ENCODE measurements at places on chromosomes 12 and 14.
A peak's percentile ranks its signal among the peaks of the same experiment; 100 is the strongest.

DNA sequence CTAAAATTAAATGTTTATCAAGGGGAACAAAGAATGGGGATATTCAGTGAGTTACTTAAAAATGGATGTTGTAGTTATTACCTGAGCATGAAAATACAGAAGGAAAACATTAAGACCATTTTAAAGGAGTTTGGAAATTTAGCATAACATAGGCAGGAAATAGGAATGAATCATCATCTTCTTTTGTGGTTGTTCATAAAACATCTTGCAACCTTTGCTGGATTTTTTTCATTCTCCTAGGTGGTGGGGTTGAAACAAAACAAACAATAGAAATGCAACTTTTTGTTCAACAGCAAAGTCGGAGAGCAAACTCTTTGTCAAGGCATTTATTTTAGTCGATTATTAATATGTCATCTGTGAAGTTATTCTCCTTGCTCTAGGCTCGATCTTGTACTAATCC, 275.1 kb downstream of the IPO8 start:
- H3K27ac ChIP-seq: no peak overlapping the region
- no peak for DNase-seq
- H3K36me3 ChIP-seq: peaks cover 4% of the 10 kb centered on the region
- no peaks in the 10 kb centered on the region for H3K4me1 ChIP-seq
- peaks cover 1% of the 10 kb centered on the region for H3K27me3 ChIP-seq

DNA sequence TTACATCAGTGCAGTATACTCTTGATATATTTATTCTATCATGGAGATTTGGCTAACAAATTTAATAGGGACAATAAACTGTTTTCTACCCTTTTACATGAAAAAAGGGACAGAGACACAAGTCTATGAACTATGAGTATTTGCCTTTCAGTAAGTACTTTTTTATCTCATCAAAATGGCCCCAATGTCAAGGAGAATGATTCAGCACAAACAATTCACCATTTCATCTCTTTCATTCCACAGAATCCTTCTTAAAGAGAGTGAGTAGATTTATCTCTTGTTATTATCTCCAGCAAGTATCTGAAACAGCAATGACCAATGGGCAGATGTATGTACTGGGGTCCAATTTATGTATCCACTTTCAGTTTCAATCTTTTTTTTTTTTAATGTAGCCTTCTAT, 447.5 kb downstream of the NPAS3 start:
- H3K4me3 ChIP-seq: no peak overlapping the region
- no peak overlapping the region for H3K27ac ChIP-seq
- H3K4me1 ChIP-seq: no peaks in the 10 kb centered on the region
- no peaks in the 10 kb centered on the region for H3K27me3 ChIP-seq

- H3K27ac ChIP-seq: no peak overlapping the region
- H3K27me3 ChIP-seq: no peaks in the 10 kb centered on the region
- no peaks in the 10 kb centered on the region for H3K4me1 ChIP-seq
- no peak overlapping the region for H3K4me3 ChIP-seq
- peak; percentile 81 for DNase-seq
Measured at GRCh38 chr14:68862954-68863594, 70.2 kb upstream of the ZFP36L1 start.

DNA sequence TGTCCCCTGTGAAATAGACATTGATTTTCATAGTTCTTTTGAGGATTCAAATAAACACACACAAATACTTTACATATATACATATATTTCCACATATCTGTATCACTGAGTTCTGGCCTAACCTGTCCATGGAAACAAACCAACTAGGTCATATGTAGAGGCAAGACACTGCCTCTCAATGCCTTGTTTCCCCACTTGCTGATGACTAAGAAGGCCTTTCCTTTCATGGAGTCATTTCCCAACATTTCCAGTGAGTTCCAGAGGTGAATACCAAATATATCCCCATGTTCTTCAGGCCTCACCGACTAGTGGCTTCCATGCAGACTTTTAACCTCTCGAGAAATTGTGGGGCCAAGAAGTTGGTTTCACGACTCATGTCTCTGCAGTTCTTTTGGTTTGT, 120.8 kb downstream of the DNAI7 start:
- H3K27ac ChIP-seq: no peak overlapping the region
- peaks cover 3% of the 10 kb centered on the region for H3K4me1 ChIP-seq
- no peaks in the 10 kb centered on the region for H3K27me3 ChIP-seq
- DNase-seq: no peak

GRCh38 chr12:92400006-92400405, 254.4 kb upstream of the BTG1 start:
- H3K27ac ChIP-seq: no peak overlapping the region
- no peak overlapping the region for H3K4me3 ChIP-seq
- no peak for DNase-seq
- peaks cover 14% of the 10 kb centered on the region for H3K4me1 ChIP-seq

DNA sequence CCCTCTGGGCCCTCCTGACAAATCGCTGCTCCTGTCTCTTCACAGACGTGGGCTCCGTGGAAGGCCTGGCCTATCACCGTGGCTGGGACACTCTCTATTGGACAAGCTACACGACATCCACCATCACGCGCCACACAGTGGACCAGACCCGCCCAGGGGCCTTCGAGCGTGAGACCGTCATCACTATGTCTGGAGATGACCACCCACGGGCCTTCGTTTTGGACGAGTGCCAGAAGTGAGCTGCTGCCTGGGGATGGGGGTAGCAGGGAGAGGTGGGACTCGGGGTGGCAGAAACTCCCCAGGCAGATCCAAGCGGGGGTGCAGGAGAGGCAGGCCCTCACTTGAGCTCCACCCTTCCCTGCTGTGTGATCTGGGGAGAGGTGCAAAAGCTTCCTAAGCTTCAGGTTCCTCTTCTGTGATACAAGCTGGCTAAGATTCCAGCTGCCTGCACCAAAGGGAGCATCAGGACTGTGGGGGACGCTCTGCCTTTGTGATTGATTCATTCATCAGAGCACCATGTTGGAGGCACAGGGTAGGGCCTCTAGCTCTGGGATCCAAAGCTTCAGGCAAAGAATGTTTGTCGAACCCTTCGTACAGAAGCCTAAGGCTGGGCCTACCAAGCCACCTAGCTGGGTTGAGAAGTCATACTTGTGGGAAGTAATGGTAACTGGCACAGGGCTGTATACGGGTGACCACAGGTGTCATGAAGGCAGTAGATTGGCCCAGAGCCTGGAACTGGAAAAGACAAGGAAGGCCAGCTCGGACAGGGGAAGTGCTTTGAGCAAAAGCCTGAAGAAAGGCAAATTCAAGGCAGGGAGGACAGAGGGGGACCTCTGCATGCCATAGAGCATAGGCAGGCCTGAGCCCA, 29.1 kb upstream of the NXPH4 start:
- H3K27ac ChIP-seq: no peak overlapping the region
- H3K27me3 ChIP-seq: peaks cover 31% of the 10 kb centered on the region
- DNase-seq: no peak
- peaks cover 20% of the 10 kb centered on the region for H3K36me3 ChIP-seq
- peaks cover 3% of the 10 kb centered on the region for H3K4me1 ChIP-seq

DNA sequence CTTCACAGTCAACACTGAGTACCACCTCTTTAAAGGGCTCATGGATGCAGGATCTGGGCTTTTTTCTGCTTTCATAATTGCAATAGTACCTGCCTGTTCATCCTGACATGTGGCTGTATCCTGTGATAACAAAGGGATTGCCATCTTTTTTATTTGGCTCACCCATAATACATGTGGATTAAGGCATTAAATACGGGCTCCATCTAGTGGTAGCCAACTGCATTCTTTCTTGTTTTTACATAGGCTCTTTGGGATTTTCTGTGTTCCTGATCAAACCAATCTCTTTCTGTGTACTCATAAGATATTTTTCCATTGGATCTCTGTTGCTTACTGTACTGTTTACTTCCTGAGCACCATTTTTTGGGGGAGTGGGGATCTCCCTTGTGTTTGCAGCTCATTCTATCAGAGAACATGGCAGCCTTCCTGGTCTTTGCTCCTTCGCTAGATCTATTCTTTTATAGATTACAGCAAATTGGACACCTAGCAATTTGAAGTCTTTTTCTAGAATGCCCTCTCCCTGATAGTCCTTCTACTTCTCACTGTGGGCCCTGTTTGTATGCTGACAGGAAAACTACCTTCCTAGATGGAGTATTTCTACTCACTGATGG, 723.4 kb upstream of the MDGA2 start:
- no peak overlapping the region for H3K4me3 ChIP-seq
- no peaks in the 10 kb centered on the region for H3K27me3 ChIP-seq
- H3K36me3 ChIP-seq: no peaks in the 10 kb centered on the region
- H3K27ac ChIP-seq: no peak overlapping the region

DNA sequence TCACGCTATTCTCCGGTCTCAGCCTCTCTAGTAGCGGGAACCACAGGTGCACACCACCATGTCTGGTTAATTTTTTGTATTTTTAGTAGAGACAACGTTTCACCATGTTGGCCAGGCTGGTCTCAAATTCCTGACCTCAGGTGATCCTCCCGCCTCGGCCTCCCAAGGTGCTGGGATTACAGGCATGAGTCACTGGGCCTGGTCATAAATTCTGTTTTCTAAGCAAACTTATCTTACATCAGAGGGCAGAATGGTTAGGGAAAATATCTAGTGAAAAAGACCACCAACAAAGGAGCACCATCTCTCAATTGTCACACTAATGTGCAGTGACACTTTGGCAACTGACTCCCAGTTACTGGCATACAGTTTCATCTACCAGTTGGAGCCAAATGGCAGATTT, 2.8 kb downstream of the CPM start:
- DNase-seq: no peak
- H3K27ac ChIP-seq: no peak overlapping the region
- H3K4me3 ChIP-seq: no peak overlapping the region
- H3K36me3 ChIP-seq: no peaks in the 10 kb centered on the region

- DNase-seq: no peak
- peaks cover 4% of the 10 kb centered on the region for H3K27me3 ChIP-seq
- no peak overlapping the region for H3K4me3 ChIP-seq
- H3K4me1 ChIP-seq: no peaks in the 10 kb centered on the region
- H3K27ac ChIP-seq: no peak overlapping the region
- H3K36me3 ChIP-seq: peaks cover 6% of the 10 kb centered on the region
Measured at GRCh38 chr12:130491421-130492357, 154.0 kb downstream of the PIWIL1 start.

DNA sequence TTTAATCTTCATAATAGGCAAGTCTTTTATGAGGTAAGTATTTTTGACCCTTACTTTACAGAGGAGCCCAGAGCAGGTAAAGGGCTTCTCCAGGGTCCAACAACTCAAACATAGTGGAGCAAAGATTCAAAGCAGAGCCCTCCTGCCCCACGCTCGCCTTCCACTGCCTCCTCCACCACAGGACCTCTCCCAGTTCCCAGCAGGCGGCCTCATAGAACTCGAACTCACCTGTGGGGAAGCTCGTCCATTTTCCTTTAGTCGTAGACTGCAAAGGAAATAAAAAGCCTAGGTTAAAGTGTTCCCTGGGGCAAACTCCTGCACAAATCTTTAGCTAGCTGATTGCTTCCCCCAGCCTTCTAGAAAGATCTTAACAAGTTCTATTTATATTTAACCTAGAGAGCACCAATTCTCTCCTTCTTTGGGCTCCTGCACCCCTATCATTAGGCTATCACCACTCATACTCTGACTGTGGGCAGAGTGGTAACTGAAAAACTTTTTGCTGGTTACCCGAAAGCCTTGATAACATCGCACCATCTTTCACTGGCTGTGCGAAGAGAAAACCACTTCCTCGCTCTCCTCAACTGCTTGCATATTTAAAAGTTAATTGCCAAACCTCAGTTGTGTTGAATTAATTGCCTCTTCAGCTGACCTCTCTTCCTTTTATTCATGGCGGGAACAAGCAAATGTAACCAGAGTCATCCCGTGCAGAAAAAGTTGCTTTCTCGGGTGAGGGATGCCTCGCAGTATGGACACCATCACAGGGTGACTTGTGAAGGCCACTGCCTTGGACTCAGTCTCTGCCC, 299.6 kb downstream of the DPF3 start:
- no peak overlapping the region for H3K4me3 ChIP-seq
- no peaks in the 10 kb centered on the region for H3K27me3 ChIP-seq
- H3K4me1 ChIP-seq: no peaks in the 10 kb centered on the region
- no peaks in the 10 kb centered on the region for H3K36me3 ChIP-seq

- H3K27me3 ChIP-seq: no peaks in the 10 kb centered on the region
- DNase-seq: no peak
- H3K4me3 ChIP-seq: no peak overlapping the region
- H3K27ac ChIP-seq: no peak overlapping the region
- peaks cover 4% of the 10 kb centered on the region for H3K4me1 ChIP-seq
Measured at GRCh38 chr12:42090899-42091298, 53.8 kb downstream of the GXYLT1 start.

GRCh38 chr12:117334855-117335587, 26.4 kb downstream of the NOS1 start:
- peak overlapping the region; percentile 31 for H3K4me3 ChIP-seq
- no peaks in the 10 kb centered on the region for H3K36me3 ChIP-seq
- peaks cover 12% of the 10 kb centered on the region for H3K4me1 ChIP-seq
- H3K27me3 ChIP-seq: peaks cover 5% of the 10 kb centered on the region

DNA sequence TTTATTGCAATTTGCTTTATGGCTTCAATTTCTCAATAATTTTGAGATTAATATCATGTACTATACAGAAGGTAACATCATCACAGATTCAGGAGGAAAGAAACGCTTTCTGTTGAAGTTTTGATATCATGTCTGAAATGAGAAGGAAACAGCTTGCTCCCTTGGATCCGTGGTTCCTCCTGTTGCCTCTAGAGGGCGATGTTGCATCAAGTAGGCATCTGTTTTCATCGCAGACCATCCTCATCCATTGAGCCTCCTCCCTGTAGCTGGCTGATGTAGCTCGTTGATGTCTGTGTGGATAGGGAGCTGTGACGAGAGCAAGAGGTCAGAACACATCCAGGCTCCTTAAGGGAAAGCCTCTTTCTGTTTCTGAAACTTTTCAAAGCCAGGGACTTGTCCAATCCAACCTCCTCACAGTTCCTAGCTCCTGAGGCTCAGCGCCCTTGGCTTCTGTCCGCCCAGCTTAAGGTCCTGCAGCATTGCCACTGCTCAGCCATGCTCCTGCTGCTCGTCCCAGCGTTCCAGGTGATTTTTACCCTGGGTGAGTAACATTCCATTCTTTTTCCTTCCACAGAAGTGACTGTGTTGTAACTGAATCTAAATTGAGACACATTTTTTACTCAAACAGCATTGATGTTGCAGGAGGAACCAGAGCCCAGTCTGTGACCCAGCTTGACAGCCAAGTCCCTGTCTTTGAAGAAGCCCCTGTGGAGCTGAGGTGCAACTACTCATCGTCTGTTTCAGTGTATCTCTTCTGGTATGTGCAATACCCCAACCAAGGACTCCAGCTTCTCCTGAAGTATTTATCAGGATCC, 304.8 kb upstream of the OR4E1 start:
- no peak overlapping the region for H3K27ac ChIP-seq
- DNase-seq: peak; percentile 68
- H3K36me3 ChIP-seq: no peaks in the 10 kb centered on the region

GRCh38 chr12:98424726-98425401, 90.5 kb upstream of the TMPO start:
- peaks cover 10% of the 10 kb centered on the region for H3K4me1 ChIP-seq
- no peaks in the 10 kb centered on the region for H3K36me3 ChIP-seq
- H3K27me3 ChIP-seq: peaks cover 1% of the 10 kb centered on the region
- peak; percentile 69 for DNase-seq
- H3K27ac ChIP-seq: no peak overlapping the region

Measured in endothelial cell (in vitro differentiated cells).